CMK (cell line): ENCODE measurements at places on chromosomes 1 and 21.

DNA sequence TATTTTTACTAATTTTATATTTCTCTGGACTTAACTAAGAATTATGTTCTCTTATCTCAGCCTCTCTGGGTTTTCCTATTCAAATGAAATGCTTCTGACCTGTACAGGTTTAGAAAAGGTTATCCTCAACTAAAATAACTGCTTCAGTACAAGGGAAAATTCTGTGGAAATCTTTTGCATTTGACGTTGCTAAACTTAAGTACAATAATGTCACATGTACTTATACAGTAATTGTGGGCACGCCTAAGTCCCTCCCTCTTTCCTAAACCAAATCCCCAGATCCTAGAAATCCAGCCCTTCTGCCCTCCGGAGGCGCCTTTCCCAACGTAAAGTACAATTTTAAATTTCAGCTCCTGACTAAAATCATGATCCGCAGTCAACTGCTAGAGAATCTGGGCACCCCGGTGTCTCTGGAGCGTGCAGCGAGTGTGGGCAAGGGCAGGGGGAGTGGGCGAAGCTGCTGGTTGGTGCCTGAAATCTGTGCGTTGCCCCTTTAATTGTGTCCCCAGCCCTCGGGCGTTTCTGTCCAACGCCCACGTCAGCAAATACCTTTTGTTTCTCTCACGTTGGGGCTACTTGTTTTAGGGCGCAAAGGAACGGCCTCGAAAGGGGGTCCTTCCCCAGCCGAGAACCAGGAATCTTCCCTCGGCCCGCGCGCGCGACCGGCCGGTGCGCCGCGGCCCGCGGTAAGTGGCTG is at the start of gene ZBTB8A:
Gene ZBTB8A, plus strand, starts transcription at position 541 of the 697 bp plus-strand sequence. CDS start 53,505 bp downstream, outside the sequence.
- DNase-seq: no peak

DNA sequence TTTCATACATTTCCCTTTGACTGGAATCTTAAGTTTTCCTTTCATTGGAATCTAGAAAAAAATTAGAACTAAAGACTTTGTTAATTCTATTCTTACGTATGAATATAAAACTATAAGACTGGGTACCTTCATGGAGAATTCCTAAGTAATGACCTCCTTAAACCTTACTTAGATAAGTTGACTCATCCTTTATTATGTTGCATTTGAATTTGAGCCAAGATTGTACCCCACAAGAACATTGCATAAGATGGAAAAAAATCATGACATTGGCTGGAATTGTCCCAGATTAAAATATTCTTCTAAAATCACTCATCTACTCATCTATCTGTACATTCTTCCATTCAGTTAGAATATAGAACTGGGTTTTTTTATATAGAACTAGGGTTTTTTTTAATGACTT is 137.4 kb downstream of the C1orf21 start:
- DNase-seq: no peak

- no peak for DNase-seq
Observed at GRCh38 chr21:25324666-25325065, 282.6 kb downstream of the MRPL39 start.

DNA sequence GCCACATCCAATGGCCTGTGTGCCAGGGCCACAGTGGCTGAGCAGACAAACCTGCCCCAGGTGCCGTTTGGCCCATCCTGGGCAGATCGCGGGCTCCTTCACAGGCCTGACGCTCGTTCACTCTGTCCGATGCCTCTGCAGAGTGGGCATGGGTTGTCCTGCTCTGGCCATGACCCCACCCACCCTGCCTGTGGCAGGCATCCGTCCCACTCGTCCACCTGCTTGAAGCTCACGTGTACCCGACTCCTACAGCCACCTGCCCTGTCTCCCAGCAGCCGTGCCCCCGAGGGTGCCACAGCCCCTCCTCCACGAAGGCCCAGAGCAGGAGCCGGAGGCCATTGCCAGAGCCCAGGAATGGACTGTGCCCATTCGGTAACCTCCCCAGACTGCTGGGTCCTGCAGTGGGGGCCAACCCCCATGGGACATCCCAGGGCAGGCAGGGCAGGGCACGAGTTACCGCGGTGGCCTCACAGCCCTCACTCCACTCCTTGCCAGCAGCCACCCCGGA is 41.9 kb downstream of the TRIM11 start:
- no peak for DNase-seq

- DNase-seq: no peak
Observed at GRCh38 chr1:10302416-10302815, 92.0 kb downstream of the KIF1B start.

DNA sequence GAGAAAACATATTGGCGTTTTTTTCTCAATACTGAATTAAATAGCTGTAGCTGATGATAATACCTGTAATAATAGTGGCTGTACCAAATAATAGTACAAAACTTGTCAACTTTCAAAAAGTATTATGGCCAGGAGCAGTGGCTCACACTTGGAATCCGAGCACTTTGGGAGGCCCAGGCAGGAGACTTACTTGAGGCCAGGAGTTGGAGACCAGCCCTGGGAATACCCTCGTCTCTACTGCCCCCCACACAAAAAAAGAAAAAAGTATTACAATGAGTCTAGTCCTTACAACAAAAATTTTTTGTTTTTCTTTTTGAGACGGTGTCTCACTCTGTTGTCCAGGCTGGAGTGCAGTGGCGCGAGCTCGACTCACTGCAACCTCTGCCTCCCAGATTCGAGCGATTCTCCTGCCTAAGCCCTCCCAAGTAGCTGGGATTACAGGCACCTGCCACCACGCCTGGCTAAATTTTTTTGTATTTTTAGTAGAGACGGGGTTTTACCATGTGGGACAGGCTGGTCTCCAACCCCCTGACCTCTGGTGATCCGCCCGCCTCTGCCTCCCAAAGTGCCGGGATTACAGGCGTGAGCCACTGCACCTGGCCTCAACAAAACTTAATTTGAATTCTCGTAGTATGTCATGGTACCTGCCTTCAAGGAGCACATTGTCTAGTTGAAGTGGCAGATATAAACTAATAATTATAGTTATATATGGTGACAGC is 1.4 kb downstream of the RBBP4 start:
- peak; percentile 17 for DNase-seq

GRCh38 chr21:38491536-38491935 is 6.7 kb downstream of the ERG start:
- DNase-seq: no peak

DNA sequence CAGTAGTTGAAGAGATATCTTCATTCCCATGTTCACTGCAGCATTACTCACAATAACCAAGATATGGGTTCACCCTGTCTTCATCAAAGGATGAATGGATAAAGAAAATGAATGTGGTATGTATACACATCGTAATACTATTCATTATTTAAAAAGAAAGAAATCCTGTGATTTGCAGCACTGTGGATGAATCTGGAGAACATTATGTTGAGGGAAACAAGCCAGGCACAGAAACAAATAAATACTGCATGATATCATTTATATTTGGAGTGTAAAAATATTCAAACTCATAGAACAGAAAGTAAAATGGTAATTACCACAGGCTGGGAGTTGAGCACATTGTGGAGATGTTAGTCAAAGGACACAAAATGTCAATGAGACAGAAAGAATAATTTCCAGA is 977.2 kb downstream of the AMY1C start:
- no peak for DNase-seq
